ENCODE measurements at places on chromosomes 6 and 20.

- DNase-seq, result no peak
These were observed 21.0 kb downstream of the KCNK5 start for GRCh38 chr6:39208223-39208739.

DNA sequence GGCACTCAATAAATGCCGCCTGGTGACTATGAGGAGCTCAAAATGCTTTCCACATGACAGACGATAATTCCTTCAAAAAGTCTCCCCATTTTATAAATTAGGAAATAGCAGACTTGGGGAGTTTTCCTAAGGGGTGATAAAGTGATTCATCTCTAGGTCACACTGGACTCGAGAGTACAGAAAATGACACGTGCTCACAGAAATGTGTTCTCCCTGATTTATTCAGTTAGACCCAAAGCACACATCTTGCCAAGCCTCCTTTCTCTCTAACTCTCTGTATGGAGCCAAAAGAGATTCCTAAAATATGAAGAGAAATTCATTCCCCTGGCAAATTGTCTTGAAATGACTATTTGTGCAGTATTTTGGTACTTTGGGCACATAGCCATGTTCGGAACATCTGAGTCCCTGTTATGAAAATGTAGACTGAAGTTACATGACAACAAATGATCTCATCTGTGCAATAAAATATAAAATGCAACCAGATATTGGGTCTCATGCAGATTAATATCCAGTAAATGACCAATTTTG lies 381.1 kb downstream of the TFAP2B start:
- DNase-seq, result no peak

DNA sequence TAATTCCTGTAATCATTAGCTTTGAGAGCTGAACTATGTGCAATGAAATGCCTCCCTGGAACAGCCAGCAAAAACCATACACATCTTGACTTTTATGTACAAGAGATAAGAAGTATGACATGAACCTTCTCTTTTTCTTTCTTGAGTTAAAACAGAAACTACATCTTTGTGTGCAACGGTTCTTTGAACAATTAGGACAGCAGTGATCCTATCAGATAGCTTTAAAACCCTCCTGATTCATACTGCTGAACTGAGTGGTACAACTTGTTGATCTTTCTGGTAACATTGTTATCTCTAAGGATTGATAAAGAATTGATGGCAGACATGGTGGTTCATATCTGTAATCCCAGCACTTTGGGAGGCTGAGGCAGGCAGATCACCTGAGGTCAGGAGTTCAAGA lies 43.4 kb downstream of the TRAF3IP2 start:
- no peak for DNase-seq

DNA sequence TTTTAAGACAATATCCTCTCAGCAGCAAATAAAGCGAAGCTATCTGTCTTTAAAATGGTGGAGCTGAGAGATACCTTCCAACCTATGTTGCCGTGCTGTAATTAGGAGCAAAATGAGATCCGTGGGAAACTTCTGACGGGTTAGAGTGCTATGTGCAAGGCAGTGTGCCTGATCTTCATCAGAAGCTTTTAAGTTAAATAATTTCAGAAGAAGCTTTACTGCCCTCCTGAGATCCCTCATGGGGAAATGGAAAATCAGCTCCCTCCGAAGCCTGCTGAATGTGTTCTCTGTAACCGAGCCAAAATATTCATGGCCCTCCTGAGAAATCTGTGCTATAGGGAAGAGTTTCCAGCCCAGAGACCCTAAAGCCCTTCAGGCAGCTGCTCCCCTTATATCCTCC lies 43.7 kb upstream of the TBC1D7 start:
- no peak for DNase-seq

GRCh38 chr20:46546298-46546697 lies 4.2 kb downstream of the OCSTAMP start:
- DNase-seq, result no peak

- DNase-seq, result no peak
These were observed at the start of gene NRSN2 for GRCh38 chr20:346640-347316. Gene NRSN2, plus strand, starts transcription at chr20:347111. Its CDS starts 2,533 bp downstream, at chr20:349644.

GRCh38 chr20:44750081-44750805 lies 4.6 kb downstream of the KCNK15 start:
- DNase-seq, result no peak
